ENCODE measurements at places on chromosomes 16 and 17. TPM values are rescaled to one million over a fixed set of nuclear protein-coding genes. Genes with fewer than 3 reads are reported as not detected.

The CALB2 gene
- total RNA-seq: not detected

The RAB37 gene
- total RNA-seq: 7.0 TPM

The LGALS9 gene
- total RNA-seq: 44.3 TPM

The DNASE1L2 gene
- 0.67 TPM for total RNA-seq

The RAPGEFL1 gene
- total RNA-seq: 6.1 TPM

The ATPAF2 gene
- 27.5 TPM for total RNA-seq

The FN3K gene
- total RNA-seq: 2.3 TPM

The NDE1 gene
- total RNA-seq: 119 TPM

The OR4D1 gene
- 0.27 TPM for total RNA-seq

The MYH2 gene
- not detected for total RNA-seq

The CARD14 gene
- total RNA-seq: not detected

The DOC2B gene
- 0.12 TPM for total RNA-seq

The CA5A gene
- total RNA-seq: not detected

The TMEM101 gene
- 28.2 TPM for total RNA-seq

The STH gene
- total RNA-seq: not detected

The AGRP gene
- not detected for total RNA-seq

The TMEM186 gene
- 16.0 TPM for total RNA-seq

Measured in activated CD4-positive, alpha-beta memory T cell treated with anti-CD3 and anti-CD28 coated beads for 36 hours (primary cell).